ENCODE measurements at places on chromosomes 2 and 18.

DNA sequence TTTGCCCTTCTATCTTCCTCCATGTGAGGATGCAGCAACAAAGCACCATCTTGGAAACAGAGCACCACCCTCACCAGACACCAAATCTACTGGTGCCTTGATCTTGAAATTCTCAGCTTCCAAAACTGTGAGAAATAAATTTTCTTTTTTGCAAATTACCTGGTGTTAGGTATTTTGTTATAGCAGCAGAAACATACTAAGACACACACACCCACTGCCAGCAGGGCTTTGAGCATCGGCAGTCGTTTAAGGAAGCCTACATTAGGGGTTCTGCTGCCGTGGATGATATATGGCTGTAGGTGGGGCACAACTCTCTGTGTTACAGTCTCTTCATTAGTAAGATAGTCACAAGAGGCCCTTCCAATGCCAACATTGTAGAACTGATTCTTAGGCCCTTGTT lies 20.7 kb upstream of the MFSD6 start:
- DNase-seq = no peak

DNA sequence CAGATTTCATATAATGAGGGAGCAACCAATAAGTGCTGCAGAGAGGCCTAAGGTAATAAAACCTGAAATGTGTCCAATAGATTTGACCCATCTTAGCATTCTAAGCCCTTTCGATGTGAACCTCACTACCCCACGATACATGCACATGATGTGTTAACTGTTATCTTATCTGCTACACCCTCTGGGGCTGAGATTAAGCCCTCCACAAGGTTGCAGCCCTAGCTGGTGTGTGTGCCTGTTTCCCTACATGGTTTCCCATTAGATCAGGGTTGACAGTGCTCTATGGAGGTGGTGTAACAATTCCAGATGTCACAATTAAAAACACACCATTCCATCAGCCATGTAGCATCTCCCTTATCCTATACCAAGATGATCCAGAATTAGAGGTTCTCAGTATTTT lies 68.9 kb upstream of the THSD7B start:
- no peak for DNase-seq

GRCh38 chr2:171479154-171479814 lies 43.0 kb upstream of the CYBRD1 start:
- no peak for DNase-seq

GRCh38 chr18:6878556-6879297 lies 149.2 kb downstream of the ARHGAP28 start:
- no peak for DNase-seq

DNA sequence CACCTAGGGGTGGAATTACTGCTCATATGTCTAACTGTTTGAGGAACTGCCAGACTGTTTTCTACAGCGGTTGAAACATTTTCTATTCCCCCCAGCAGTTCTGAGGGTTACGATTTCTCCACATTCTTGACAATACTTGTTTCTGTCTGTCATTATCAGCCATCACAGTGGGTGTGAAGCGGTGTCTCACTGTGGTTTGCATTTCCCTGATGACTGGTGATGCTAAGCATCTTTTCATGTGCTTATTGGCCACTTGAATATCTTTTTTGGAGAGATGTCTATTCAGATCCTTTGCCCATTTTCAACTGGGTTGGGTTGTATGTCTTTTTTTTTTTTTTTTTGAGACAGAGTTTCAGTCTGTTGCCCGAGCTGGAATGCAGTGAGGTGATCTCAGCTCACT lies 63.0 kb downstream of the ADNP2 start:
- DNase-seq = no peak

GRCh38 chr2:151030663-151031230 lies 230.9 kb downstream of the RBM43 start:
- no peak for DNase-seq

DNA sequence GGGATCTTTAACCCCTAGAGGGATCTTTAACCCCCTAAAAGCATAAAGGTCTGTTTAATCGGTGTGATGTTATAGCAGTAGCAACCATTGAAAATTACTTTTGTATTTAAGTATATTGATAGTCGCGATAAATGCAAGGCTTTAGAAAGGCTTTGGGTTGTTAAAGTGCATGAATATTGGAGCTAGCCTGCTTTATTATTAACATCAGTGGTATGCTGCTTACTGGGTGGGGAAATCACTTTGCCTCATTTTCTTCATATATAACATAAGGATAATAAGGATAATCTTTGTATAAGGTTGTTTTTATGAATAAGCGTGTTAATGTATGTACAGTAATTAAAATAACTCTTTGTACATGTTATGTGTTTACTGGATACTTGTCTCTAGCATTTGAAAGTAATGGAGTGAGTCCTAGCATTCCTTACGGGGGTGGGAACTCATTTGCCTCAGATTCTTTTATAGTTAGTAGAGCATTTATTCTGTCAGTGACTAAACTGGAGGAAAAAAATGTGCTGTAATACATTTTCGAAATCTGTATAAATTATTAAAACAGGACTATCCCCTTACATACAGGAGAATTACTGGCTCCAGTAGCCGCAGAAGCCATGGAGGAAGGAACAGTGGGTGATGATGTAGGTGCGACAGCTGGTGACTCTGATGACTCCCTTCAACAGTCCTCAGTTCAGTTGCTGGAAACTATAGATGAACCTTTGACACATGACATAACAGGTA lies 122.2 kb downstream of the BIRC6 start:
- DNase-seq = peak; percentile 16

DNA sequence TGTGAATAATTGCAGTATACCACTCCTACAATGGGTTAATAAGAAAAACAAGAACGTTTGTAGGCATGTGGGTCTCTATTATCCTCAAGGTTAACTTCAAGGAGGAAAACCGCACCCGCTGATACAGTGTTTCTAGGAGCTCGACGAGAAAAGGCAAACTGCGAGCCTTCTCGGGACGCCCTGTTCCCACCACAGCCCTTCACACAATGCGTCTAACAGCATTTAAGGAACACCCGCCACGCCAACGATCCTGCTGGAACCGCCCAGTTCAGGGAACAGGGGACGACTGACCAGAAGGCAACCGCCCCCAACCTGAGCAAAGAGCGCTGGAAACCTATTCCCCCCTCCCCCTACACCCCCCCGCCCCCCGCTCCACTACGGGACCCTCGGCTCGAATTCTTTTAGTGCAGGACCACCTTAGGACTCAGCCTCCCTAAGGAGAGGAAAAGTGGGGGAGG lies 710 bp upstream of the TMSB10 start:
- DNase-seq = no peak

- DNase-seq = no peak
Observed at GRCh38 chr2:150485871-150486538, 1.5 kb downstream of the RND3 start.

- no peak for DNase-seq
Observed at GRCh38 chr2:188245230-188245629, 46.4 kb upstream of the GULP1 start.

- no peak for DNase-seq
Observed at GRCh38 chr2:238027591-238028415, 33.0 kb upstream of the SCLY start.

DNA sequence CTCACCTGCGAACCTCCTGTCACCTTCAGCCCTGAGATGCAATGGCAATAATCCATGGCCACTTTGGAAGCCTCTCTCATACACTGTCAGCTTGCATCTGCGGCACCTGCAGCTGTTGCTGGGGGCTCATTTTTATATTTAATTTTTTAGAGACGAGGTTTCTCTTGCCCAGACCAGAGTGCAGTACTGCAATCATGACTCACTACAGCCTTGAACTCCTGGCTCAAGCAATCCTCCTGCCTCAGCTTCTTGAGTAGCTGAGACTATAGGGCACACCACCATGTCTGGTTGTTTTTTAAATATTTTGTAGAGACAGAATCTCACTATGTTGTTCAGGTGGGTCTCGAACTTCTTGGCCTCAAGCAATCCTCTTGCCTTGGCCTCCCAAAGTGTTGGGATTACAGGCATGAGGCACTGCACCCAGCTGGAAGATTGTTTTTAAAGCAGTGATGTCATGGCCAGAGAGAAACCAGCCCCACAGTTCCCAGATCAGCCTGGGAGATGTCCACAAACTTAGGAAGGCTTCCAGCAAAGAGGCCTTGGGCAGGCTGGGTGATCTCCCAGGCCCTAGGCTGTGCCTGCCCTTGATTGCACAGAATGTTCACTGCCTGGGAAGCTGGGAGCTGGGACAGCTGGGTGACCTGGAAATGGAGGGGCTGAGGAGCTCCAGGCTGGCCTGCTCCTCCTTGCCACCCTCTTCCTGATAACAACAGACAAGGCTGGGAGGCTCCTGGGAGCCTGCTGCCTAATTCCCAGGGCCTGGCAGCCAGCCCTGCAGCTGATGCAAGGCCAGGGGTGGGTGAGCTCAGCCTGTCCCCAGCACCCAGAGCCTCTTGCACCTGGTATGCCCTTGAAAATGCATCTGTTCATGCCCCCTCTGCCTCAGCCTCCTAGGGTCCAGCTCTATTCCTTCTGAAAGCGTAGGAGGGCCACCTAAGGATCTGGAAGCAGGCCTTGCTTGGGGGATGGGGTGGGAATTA lies 27.1 kb downstream of the SH2D6 start:
- peak; percentile 79 for DNase-seq

- no peak for DNase-seq
Observed at GRCh38 chr18:76721207-76721996, 101.0 kb upstream of the ZNF236 start.

DNA sequence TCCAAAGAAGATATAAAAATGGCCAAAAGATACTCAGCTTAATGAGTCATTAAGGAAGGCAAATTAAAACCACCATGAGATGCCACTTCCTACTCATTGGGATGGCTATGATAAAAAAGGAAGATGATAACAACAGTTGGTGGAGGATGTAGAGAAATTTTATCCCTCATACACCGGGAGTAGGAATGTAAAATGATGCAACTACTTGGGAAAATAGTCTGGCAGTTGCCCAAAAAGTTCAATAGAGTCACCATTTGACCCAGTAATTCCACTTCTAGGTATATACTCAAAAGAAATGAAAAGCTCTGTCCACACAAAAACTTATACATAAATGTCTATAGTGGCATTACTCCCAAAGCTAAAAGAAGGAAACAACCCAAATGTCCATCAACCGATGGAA lies 10.1 kb upstream of the SULT1C2 start:
- DNase-seq = no peak

DNA sequence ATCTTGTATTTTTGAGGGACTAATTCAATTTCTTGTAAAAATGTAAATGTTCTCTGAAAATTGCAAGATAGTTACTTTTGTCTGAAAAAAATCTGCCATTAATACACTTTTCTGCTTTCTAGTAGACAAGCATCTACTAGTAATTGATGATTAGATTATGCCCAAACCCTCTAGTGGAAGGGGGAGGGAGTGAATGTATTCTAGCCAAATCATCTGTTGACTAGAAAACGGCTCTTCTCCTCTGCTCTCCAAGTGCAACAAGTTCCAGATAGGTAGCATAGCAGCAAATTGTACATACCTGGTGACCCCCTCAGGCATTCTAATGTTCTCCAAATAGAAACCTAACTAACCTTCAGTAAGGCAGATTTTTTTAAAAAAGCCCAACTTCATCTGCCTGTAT lies 58.6 kb downstream of the RELCH start:
- DNase-seq = no peak

GRCh38 chr2:65876114-65876513 lies 443.7 kb upstream of the SPRED2 start:
- DNase-seq = no peak

DNA sequence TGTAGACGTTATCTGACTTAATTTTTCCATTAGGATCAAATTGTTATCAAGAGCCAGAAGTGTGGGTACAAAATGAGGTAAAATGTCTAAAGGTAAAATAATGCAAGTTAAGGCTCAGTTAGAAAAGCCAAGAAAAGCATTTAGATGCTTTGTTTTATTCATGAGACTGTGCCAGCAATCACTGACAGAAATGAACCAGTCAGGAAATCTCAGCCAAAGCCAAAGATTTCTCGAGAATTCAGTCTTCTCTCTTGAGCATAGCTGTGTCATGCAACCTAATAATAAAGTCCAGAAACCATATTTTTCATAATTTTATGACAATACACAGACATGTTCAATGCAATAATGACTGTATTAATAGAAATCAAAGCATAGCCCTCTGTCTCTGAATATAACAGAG lies 43.5 kb upstream of the ZNF397 start:
- DNase-seq = no peak

DNA sequence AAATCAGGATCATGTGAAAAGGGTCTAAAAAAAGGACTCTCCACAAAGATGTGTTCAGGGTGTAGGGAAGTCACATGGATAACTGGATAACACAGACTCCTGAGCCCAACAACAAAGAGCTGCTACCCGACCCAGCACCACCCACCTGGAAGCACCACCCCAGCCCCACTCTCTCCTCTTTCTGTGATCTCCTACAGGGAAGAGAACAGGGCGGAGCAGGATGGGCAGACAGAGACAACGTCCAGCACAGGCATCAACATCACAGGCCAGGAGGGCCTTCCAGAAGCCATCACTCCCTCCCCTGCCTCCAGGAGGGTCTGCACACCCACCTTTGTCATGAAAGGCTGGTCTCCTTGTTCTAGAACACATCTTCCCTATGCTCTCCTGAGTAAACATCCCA lies 1.3 kb upstream of the CIB4 start:
- DNase-seq = no peak

DNA sequence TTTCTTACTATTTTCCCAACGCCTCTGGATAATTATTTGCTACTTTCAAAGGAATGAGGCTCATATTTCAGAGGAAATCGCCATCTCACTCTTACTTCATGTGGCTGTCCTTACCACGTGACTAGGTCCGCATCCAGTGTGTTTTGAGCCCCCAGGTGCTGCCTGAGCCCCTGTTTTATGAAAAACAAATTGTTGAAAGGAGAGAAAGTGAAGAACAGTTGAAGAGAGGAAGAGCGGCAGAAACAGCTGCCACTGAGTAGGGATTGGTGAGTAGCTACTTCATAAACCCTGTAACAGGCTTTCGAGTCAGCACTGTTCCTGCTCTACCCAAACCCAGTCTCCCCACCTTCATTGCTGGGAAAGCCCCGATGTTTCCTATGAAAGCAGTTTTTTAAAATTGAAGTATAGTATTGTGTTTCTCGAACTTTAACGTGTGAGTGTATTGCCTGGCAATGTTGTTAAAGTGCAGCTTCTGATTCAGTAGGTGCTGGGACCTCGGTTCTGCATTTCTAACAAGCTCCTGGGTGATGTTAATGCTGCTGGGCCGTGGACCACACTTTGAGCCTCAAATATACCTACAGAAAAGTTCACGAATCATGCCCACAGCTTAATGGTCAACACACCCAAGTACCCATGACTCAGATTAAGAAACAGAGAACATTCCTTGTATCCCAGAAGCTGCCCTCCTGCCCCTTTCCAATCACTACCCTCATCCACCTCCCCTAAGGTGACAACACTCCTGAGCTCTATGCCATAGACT lies 39.7 kb downstream of the TMEM177 start:
- DNase-seq = no peak

GRCh38 chr2:189338115-189338514 lies 103.2 kb upstream of the WDR75 start:
- DNase-seq = no peak
